Glutamatergic neuron (in vitro differentiated cells): ENCODE measurements at places on chromosomes 11 and 22. TPM values are rescaled to one million over a fixed set of nuclear protein-coding genes. Genes with fewer than 3 reads are reported as not detected.

Gene CATSPERZ
- not detected for total RNA-seq

Gene WT1
- not detected for total RNA-seq

DNA sequence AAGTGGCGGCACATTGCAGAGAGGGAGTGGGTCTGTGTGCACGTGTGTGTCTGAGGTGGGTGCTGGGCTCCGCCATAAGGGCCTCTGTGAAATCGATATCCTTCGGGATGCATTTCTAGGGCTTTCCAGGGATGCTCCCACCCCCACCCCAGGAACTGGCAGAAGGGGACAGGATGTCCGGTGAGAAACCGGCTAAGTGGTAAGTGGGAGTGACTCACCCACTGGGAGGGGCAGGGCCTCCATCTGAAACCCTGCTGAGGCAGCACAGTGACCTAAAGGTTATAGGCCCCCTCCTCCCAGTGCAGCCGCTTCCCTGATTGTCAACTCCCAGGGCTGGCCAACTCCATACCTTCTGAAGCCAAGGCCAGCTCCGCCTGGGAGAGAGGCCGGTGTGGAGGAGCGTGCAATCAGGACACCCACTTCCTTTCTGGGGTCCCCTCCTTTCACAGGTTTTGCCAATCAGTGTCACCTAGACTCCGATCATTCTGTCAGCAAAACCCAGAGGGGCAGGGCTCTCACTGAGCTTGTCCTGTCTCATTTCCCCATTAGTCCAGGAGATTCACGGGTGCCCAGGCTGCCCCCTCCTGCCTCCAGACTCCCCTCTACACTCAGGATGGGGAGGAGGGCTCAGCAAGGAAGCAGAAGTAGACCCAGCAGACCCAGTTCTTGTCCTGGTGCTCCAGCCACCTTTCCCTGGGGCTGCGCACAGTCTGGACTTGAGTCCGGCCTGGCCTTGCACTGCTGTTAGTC, 44.5 kb downstream of the NECTIN1 start:
- peak; percentile 53 for DNase-seq

- DNase-seq, result no peak
Measured at GRCh38 chr22:20219667-20220628, 48.2 kb downstream of the RTN4R start.

DNA sequence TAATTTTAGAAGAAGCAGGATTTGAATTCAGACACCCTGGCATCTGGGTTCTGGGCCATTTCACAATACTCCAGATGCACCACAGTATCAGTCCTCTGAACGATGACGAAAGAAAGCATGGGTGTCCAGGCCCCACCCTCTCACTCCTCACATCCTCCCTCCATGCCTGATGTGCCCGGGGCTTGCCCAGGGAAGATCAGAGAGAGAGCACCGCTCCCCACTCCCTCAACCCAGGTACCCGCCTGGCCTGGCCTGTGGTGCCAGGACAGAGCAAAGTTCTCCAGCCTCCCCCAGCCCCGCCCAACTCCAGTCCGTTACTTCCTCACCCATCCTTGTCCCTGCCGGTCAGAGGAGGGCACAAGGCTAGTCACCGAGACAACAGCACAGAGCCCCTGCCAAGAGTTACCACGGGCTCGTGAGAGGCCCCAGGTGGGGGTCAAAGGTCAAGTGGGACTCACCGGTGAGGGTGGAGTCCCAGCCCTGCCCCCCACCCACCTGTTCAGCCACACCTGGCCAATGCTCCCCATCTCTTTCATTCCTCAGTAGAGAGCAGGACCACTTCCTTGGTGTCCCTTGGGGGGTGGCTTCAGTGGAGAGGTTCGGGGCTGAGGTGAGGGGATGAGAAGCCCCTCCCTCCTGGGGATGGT, 8.1 kb downstream of the BCL9L start:
- no peak for DNase-seq

- DNase-seq, result peak; percentile 86
Measured at GRCh38 chr11:117583063-117583801, 213.8 kb downstream of the DSCAML1 start.

- DNase-seq, result peak; percentile 83
Measured at GRCh38 chr22:43945632-43946383, 9.4 kb upstream of the SAMM50 start.

- no peak for DNase-seq
Measured at GRCh38 chr11:112106070-112106469, 19.4 kb downstream of the SDHD start.

DNA sequence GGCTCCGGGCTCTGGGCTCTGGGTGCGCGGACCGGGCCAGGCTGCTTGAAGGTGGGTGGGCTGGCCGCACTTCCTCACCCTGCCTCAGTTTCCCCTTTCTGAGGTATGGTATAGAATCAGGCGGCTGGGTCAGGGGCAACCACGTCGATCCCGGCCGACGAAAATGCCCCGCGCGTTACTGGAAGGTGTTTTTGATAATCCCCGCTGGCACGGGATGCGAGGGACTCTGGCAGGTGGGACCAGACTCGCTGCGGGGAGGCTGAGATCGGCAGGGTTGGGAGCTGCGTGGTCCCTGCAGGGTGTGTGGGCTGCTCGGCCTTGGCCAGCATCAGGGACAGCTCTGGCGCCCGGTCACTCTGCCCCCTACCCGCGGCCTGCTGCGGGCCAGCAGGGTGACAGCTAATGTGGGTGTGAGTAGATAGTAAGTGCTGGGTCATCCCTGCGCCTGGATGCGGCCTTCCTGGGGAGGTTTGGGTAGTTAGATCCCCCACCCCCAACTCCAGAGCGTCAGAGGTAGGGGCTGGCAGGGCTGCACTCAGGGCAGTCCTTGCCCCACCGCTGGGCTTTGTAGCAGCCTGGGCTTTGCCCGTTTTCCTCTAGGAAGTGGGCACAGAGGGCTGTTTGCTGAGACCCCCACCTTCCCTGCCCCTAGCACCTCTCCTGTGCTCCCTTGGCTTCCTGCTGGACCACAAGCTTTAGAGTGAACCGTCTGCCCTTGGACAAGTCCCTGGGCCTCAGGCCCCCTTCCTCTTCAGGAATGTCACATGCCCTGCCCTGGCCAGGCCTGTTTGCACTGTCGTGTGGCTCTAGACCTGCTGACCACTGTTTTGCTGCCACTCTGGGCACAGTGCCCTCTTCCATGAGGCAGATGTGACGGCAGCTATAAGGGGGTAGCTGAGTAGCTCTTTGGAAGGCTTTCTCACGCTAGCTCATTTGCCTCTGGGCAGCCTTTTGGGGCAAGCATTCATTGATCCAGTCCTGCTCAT, 579 bp downstream of the TANGO2 start:
- no peak for DNase-seq

GRCh38 chr11:62556875-62557631, 10.4 kb upstream of the AHNAK start:
- DNase-seq, result no peak

DNA sequence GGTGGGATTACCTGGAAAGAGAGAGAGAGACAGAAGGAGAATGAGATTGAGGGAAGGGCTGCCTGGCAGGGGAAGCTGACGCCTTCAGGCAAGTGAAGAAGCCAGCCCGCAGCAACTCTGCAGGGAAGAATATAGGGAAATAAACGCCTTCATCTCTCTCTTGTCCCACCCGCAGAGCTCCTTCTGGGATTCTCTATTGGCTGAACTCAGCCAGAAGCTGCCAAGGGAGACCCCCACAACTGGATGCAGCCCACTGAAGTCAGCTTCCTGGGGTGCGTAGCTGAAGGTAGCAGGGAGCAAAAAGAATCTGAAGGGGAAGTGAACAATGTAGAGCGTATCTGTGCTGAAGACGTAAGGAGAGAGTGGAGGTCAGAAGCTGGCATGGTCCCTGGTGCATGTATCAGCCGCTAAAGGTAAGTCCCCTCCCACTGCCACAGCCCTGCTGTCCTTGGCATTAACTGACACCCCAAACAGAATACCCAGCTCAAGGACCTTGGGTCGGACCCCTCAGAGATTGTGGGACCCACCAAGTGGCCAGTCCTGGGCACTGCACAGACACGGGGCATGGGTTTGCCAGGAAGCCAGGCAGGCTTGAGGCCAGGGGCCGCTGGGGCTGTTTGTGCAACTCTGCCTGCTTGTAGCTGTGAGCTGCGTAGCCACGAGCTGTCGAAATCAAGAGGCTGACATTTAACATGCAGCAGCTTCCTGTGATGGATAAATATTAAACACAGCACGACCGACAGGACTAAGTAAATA, 469.9 kb downstream of the MN1 start:
- DNase-seq, result peak; percentile 41

DNA sequence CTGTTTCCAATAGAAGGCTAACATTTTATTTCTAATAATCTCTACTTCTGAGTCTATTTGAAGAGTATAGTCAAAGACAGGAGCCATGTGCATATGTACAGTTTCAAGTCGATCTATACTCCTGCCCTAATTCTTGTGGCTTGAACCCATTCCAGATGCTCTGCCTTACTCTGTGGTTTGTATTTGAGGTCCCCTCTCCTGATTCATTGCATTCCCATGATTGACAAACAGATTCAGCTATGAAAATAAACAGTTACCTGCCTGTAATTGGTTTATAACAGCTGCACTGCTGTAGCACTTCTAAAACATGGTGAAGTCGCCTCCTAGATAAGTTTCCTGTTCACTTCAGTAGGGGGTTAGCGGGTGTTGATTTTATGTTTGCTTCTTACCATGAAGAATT, 138.7 kb downstream of the SOX6 start:
- no peak for DNase-seq

DNA sequence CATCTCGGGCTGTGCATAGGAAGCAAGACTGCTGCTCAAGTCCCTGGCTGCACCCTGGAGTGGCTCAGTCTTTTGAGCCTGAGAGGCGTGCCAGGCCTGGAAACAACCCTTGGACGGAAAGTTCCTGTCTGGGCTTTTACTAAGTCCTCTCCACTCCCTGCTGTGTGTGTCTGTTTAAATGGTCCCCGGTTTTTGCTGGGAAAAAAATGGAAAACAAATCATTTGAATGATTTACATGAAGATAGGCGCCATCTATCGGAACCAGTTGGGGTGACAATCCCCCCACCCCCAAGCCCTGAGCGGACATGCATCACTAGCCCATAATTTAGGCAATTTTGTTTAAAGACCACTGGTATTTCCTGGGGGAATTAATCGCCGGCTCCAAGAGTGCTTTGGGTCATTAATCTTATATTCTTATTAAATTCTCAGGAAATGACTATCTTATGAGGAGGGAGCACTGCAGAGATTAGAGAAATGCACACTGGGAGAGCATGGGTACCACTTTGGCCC, 2.7 kb upstream of the GAB2 start:
- DNase-seq, result peak; percentile 75

GRCh38 chr11:7291100-7291829, 39.6 kb downstream of the SYT9 start:
- no peak for DNase-seq
